ENCODE measurements at places on chromosomes 3 and 15.

DNA sequence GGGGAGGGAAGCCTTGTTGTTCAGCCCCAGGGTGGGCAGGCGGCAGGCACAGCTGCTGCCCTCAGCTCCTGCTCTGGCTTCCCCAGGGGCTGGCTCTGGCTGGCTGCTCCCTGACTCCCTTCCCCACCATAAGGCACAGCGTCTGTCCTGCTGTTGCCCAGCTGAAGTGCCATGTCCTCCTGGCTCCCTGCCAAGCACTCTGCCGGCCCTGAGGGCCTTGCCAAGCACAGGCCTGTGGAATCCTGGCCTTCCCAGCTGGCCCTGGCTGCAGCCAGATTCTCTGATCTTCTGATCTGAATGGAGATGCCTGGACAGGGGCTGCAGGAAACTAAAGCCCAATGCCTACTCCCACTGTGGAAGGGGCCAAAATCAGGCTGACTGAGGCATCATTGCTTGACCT lies 1.1 kb downstream of the IQCF6 start:
- DNase-seq = no peak
- H3K4me1 ChIP-seq = no peaks in the 10 kb centered on the region
- no peak overlapping the region for H3K27ac ChIP-seq
- peaks cover 10% of the 10 kb centered on the region for H3K27me3 ChIP-seq
- no peak overlapping the region for H3K4me3 ChIP-seq
- H3K36me3 ChIP-seq = no peaks in the 10 kb centered on the region

DNA sequence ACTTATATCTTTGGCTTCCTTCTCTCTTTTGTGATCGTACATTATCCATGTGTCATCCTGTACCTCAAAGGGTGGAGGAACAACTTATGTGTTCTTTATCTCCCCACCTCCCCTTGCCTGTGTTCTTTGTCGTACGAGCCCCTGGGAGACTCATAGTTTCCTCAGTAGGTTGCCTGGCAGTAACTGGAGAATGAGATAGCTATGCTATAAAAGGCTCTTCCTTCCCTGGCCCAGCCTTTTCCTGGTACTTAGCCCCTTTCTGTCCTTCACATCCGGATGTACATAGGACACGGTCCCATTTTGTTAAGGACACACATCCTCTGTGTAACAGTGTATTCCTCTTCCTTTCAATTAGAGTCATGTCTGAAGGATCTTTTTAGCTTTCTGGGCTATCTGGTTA lies 32.1 kb downstream of the PLCL2 start:
- no peaks in the 10 kb centered on the region for H3K36me3 ChIP-seq
- peak overlapping the region; percentile 49 for H3K27ac ChIP-seq
- H3K4me1 ChIP-seq = peaks cover 67% of the 10 kb centered on the region
- DNase-seq = no peak
- peak overlapping the region; percentile 5 for H3K4me3 ChIP-seq

DNA sequence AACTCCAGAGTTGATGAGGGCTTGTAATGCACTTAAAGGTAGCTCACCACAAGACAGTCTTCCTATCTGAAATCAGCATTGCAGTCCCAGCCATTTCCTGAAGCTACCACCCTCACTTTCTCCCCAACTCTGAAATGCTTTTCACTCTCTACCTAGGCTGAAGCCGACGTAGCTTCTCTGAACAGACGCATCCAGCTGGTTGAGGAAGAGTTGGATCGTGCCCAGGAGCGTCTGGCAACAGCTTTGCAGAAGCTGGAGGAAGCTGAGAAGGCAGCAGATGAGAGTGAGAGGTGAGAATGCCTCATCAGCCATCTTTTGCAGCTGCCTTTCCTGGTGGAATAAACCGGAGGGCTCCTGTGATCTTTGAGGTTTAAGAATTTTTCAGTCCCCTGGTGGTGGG lies 14.3 kb downstream of the TPM1 start:
- H3K4me3 ChIP-seq = no peak overlapping the region
- H3K27me3 ChIP-seq = no peaks in the 10 kb centered on the region

GRCh38 chr15:77031376-77032050 lies 36.6 kb downstream of the PSTPIP1 start:
- peak overlapping the region; percentile 86 for H3K27ac ChIP-seq
- DNase-seq = peak; percentile 37
- peaks cover 12% of the 10 kb centered on the region for H3K4me1 ChIP-seq
- H3K4me3 ChIP-seq = no peak overlapping the region
- H3K27me3 ChIP-seq = peaks cover 7% of the 10 kb centered on the region

DNA sequence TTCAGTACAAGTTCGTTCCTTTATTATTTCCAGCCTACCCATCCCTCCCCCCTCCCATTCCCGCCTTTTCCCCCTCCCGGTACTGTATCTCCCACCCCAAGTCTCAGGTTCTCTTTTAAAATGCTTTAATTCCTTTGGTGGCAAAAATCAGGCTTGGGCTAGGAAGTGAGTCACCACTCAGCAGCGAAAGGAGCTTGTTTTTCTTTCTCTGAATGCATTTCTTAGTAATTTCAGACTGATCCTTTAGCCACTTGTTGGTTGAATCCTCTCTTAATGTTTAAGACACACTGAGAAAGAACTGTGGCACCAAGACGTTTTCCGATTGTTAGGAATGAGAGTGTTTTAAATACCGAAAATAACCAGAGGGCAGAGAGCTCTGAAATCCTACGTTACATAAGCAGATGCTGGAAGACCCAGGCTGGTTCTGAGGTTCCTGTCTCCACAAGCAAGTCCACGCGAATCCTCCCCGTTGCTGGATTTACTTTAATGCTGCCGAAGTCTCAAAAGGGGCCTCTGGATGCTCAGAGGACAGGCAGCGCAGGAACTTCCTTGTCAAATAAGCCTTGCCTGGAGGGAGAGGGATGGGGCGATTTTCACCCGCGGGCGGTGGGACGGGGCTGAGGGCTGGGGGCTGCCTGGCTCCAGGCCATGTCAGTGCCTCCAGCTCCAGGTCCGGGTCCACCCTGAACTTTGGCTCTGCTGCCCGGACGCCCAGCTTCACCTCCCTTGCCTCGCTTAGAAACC lies 854 bp upstream of the COL8A1 start:
- H3K27me3 ChIP-seq = peaks cover 12% of the 10 kb centered on the region
- no peak for DNase-seq
- no peak overlapping the region for H3K27ac ChIP-seq
- H3K4me3 ChIP-seq = no peak overlapping the region
- no peaks in the 10 kb centered on the region for H3K4me1 ChIP-seq
- H3K36me3 ChIP-seq = peaks cover 4% of the 10 kb centered on the region

- H3K27ac ChIP-seq = no peak overlapping the region
- no peak overlapping the region for H3K4me3 ChIP-seq
- peaks cover 2% of the 10 kb centered on the region for H3K4me1 ChIP-seq
- peaks cover 1% of the 10 kb centered on the region for H3K27me3 ChIP-seq
- H3K36me3 ChIP-seq = no peaks in the 10 kb centered on the region
Observed at GRCh38 chr15:98443526-98443925, 204.8 kb upstream of the IGF1R start.

- H3K27ac ChIP-seq = no peak overlapping the region
- no peak for DNase-seq
- H3K36me3 ChIP-seq = no peaks in the 10 kb centered on the region
Observed at GRCh38 chr3:27939521-27939920, 217.4 kb upstream of the EOMES start.

GRCh38 chr3:20256144-20256543 lies 70.1 kb upstream of the SGO1 start:
- no peak for DNase-seq
- H3K4me1 ChIP-seq = no peaks in the 10 kb centered on the region
- no peaks in the 10 kb centered on the region for H3K27me3 ChIP-seq
- no peaks in the 10 kb centered on the region for H3K36me3 ChIP-seq

DNA sequence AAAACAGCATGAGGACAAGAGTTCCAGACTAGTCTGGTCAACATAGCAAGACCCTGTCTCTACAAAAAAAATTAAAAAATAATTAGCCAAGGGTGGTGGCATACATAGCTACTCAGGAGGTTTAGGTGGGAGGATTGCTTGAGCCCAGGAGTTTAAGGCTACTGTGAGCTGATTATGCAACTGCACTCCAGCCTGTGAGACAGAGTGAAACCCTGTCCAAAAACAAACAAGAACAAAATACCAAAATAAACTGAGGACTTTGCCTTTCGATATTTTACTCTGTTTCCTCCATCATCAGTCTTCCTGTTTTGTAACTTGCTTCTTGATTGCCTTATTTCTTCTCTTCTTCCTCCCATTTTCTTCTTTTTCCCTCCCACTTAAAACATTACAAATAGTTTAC lies 504.4 kb downstream of the ROBO1 start:
- no peaks in the 10 kb centered on the region for H3K27me3 ChIP-seq
- no peak overlapping the region for H3K27ac ChIP-seq
- H3K4me1 ChIP-seq = no peaks in the 10 kb centered on the region
- no peaks in the 10 kb centered on the region for H3K36me3 ChIP-seq

DNA sequence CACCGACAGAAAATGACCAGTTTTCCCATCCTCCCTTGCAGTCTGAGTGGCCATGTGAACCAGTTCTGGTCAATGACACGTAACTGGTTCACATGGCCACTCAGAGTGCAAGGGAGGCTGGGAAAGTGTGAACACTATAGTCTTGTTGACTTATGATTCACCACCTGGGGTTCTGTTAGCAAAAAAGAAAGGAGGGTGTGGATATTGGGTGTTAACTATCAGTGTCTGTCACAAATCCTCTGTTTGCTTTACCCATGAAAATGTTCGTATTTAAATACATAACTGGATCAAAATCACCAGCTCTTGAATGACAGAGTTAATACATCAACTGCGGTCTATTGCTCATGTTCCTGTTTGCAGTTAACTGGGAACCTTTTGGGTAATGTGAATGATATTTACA lies 92.3 kb downstream of the ADAMTSL3 start:
- H3K27ac ChIP-seq = no peak overlapping the region
- no peak overlapping the region for H3K4me3 ChIP-seq
- no peaks in the 10 kb centered on the region for H3K4me1 ChIP-seq
- no peaks in the 10 kb centered on the region for H3K36me3 ChIP-seq

- DNase-seq = no peak
- H3K27me3 ChIP-seq = no peaks in the 10 kb centered on the region
- H3K27ac ChIP-seq = no peak overlapping the region
- peaks cover 37% of the 10 kb centered on the region for H3K36me3 ChIP-seq
- H3K4me1 ChIP-seq = no peaks in the 10 kb centered on the region
- no peak overlapping the region for H3K4me3 ChIP-seq
Observed at GRCh38 chr3:101268141-101268540, 52.2 kb downstream of the IMPG2 start.

DNA sequence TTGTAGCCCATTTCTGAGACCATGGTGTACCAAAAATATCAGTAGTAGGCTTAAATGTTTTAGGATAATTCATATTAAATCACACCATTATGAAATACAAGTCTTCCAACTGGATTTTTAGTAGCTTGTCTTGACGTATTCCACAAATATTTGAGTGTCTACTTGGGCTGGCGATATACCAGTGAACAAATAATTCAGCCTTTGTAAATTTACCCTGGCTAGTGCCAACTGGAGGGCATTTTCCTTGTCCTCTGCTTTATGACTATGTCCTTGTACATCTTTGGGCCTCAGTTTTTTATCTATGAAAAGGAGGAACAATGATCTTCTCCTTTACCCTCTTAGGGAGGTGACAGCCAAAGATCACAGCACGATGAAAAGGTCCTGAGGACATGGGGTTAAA lies 114.8 kb downstream of the FRMD4B start:
- no peak for DNase-seq
- no peaks in the 10 kb centered on the region for H3K27me3 ChIP-seq
- no peaks in the 10 kb centered on the region for H3K36me3 ChIP-seq
- no peak overlapping the region for H3K27ac ChIP-seq
- peaks cover 7% of the 10 kb centered on the region for H3K4me1 ChIP-seq
- no peak overlapping the region for H3K4me3 ChIP-seq

GRCh38 chr3:138009476-138010272 lies at the start of gene CLDN18:
TSS of gene CLDN18 (plus strand) at chr3:138010165. CDS start at chr3:138010226, 61 bp downstream.
- H3K4me1 ChIP-seq = no peaks in the 10 kb centered on the region
- H3K27ac ChIP-seq = no peak within 1 kb of the TSS
- H3K36me3 ChIP-seq = no peaks in the 10 kb centered on the region
- H3K4me3 ChIP-seq = no peak within 1 kb of the TSS
- no peaks in the 10 kb centered on the region for H3K27me3 ChIP-seq

DNA sequence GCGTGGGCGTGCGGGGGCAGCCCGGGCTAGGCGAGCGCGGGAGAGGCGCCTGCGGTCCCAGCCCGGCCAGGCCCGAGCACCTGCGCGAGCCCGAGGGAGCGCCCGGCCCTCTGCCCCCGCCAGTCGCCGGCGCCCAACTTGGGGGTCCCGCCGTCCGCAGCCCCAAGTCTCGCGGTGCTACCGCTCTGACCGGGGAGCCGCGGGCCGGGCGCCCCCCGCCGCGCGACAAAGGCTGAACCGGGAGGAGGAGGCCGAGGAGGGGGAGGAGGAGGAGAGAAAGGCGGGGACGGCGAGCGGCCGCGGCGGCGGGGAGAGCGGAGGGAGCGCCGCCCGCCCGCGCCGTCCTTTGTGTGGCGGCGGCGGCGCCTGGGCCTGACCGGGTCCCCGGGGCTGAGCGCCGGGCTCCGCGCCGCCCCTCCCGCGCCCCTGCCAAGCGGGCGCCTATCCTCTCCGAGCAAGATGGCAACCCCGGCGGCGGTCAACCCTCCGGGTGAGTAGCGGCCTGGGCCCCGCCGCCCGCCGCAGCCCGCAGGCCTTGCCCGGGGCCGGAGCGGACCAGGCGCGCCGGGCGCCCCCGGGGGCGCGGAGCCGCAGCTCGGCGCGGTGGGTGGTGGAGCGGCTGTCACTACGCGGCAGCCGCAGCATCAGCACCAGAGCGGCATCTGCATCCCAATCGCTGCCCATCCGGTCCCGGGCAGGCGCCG lies at the start of gene ARNT2:
ARNT2 (plus strand) TSS at position 326 of the 704 bp plus-strand sequence; CDS start at position 460, 134 bp downstream.
- no peaks in the 10 kb centered on the region for H3K4me1 ChIP-seq
- H3K27ac ChIP-seq = no peak within 1 kb of the TSS
- no peaks in the 10 kb centered on the region for H3K36me3 ChIP-seq
- peaks cover 33% of the 10 kb centered on the region for H3K27me3 ChIP-seq
- no peak for DNase-seq
- H3K4me3 ChIP-seq = no peak within 1 kb of the TSS

- DNase-seq = no peak
- H3K36me3 ChIP-seq = no peaks in the 10 kb centered on the region
- H3K4me1 ChIP-seq = no peaks in the 10 kb centered on the region
- no peak overlapping the region for H3K27ac ChIP-seq
- no peaks in the 10 kb centered on the region for H3K27me3 ChIP-seq
- no peak overlapping the region for H3K4me3 ChIP-seq
Observed at GRCh38 chr3:105448338-105448982, 81.8 kb downstream of the ALCAM start.

DNA sequence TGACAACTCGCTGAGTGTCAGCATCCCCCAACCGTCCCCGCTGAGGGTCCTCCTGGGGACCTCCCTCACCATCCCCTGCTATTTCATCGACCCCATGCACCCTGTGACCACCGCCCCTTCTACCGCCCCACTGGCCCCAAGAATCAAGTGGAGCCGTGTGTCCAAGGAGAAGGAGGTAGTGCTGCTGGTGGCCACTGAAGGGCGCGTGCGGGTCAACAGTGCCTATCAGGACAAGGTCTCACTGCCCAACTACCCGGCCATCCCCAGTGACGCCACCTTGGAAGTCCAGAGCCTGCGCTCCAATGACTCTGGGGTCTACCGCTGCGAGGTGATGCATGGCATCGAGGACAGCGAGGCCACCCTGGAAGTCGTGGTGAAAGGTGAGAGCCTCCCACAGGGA lies 35.4 kb downstream of the ACAN start:
- no peak overlapping the region for H3K27ac ChIP-seq
- no peaks in the 10 kb centered on the region for H3K4me1 ChIP-seq
- H3K4me3 ChIP-seq = no peak overlapping the region
- no peaks in the 10 kb centered on the region for H3K27me3 ChIP-seq
- DNase-seq = no peak

GRCh38 chr15:59933607-59934006 lies 70.5 kb upstream of the FOXB1 start:
- no peak for DNase-seq
- no peaks in the 10 kb centered on the region for H3K4me1 ChIP-seq
- no peak overlapping the region for H3K27ac ChIP-seq
- H3K27me3 ChIP-seq = peaks cover 8% of the 10 kb centered on the region
- H3K36me3 ChIP-seq = no peaks in the 10 kb centered on the region
- H3K4me3 ChIP-seq = no peak overlapping the region
